ENCODE measurements at places on chromosomes 11 and 22.

DNA sequence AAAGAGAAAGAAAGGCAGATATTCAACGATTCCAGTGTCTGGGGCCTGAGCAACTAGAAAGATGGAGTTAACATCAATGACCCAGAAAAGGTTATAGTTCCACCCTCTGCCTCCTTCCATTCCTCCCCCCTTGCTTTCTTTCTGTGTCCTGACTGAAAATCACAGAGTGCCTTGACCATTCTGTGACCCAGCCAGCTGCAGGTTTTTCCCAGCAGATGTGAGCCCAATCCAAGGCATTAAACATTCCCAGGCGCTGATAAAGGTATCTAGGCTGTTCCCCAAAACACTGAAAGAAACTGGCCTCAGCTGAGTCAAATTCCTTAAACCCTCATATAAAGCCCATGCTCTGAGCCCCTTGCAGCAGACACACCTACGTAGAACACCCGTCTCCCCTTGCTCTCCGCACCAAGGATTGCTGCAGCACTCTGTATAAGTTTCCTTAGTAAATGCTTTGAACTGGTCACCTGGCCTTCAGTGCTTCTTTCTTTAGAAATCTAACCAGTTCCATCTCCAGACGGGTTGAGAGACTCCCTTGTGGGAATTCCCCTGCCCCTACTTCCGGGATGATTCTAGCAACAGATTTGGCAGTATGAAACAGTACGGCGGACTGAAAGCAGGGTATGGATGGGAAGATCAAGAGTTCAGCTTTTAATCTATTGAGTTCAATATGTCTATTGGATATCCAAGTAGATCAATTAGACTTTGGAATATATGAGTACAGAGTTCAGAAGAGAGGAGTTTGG lies 48.8 kb upstream of the ZC3H12C start:
- no peak for DNase-seq

- no peak for DNase-seq
These were observed 219.4 kb downstream of the CADM1 start for GRCh38 chr11:115284773-115285172.

DNA sequence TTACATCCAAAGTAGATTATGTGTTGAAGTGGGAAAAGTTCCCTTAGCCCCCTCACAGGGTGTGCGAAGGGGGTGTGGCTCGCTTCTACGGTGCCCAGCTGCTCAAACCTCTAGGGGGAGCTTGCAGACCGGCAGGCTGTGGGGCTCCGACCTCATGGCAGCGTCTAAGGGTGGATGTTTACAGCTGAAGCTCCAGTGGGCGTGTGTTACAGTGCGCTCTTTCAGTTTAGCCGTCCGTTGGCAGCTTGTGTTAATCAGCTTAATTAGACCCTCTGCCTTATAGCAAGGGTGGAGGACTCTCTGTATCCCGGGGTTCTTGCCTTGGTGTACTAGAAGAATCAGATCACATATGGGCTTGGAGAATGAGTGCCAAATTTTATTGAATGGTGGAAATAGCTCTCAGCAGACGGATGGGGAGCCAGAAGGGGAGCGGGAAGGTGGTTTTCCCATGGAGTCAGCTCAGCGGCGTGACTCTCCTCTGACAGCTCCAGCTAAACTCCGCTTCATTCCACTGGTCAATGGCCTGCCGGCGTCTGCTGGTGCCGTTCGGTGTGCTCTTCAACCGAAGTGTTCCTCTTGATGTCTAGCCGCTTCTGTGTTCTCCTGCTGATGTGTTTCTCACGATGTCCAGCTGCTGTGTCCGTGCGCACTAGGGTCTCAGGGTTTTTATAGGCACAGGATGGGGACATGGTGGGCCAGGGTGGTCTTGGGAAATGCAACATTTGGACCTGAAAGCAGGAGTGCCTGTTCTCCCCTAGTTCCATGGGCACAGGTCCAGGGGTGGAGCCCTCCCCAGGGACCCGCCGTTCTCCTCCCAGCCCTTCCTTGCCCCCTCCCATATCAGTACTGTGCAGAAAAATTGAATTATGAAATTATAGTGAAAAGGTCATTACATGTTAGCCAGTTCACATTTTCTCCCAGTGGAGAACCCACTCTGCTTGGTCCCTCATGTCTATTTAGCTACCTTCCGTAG lies 28.6 kb upstream of the OR10G7 start:
- DNase-seq = peak; percentile 63

DNA sequence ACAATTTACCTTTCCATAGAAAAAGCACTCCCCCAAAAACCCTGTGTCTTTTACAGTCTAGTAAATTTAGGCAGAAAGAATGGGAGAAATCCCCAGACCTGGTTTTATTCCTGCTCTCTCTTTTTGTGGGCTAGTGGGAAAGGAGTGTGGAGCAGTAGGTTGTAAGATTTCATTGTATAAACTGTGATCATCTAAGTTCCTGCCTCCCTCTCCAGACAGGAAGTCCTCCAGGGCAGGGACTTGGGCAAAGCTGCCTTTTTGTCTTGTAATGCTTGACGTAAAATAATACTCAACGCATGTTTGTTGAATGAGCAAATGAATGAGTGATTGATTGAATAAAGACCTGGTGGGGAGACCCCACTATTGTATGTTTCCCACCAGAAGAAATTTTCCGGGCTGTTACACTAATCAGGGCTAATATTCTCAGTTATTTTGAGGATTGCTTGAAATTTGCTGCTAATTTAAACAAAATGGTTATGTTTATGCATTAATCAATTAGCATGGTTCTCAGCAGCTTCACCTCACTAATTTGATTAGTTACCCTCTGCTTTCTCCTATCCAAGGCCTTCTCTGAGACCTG lies 36.3 kb downstream of the CSNK2A3 start:
- DNase-seq = no peak

- DNase-seq = no peak
These were observed 1.1 kb upstream of the BIRC2 start for GRCh38 chr11:102345904-102346303.

DNA sequence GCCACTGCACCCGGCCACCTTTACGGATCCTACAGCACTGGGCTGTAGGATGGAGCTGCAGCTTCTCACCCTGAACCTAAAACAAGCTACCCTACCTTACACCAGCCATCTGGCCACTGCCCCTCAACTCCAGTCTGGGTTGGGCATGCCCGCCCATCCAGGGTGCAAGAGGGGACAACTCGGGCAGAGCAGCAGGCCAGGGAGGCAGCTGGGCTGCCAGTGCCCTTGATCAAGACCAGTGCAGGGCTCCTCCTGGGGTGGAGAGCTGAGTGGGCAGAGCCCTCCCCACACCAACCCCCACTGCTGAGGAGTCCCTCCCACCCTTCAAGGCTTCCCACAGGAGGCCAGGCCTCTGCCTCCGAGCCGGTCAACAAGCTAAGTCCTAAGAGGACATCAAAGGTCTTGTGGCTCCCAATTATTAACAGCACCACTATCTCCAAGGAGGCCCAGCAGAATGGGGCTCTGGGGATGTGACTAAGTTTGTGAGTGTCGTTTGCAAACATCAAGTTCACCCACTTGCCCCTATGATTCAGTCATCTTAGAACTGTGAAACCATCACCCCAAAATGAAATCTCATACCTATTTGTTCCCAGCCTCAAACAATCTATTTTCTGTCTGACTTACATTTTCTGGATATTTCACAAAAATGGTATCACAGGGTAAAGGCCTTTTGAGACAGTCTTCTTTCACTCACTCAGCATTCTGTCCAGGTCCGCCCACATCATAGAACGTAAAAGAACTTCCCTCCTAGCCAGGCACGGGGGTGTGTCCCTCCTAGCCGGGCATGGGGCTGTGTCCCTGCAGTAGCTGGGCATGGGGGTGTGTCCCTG lies 11.0 kb downstream of the GATD1 start:
- no peak for DNase-seq

DNA sequence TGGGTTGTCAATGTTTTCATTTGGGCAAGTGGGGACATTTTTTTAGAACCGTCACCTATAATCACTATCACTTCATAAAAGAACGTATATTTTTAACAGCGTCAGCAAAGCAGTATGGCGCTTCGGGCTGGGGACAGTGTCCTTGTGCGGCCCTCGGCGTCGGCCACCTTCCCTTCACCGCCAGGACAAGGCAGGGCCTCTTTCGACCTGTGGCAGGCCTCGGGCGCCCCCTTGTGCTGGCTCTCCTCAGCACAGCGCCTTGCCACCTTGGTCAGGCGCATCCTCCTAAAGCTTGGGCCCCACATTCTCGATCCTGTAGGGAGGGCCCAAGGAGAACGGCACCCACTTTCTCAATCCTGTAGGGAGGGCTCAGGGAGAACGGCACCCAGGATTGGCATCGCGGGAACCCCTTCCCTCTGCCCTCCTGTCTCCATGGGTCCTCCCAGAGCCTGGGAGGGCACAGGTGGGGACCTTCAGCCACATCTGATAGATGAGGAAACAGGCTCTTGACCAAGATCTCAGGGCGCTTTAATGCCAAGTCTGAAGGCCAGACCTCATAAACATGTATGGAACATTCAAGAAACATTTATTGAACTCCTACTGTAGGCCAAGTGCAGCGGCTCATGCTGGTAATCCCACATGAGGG lies 11.5 kb upstream of the FADD start:
- peak; percentile 47 for DNase-seq

DNA sequence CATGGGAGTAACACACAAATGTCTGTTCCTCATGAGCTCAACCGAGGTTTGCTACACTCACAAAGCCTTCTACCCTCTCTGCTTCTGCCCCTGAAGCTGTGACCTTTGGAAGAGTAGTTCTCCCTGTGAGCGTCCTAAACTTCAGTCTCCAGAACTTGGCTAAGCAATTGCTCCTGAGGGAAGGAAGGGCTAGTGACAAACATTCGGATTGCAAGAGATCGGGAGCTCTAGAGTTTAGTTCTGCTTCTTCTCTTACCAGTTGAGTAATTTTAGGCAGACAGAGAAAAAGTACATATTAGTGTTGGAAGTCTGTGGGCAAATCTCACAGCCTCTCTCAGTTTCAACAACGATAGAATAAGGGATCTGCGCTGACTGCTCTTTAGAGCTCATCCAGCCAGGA lies 27.3 kb upstream of the ELF5 start:
- DNase-seq = no peak

- DNase-seq = no peak
These were observed 8.0 kb upstream of the CLCF1 start for GRCh38 chr11:67381244-67381972.

DNA sequence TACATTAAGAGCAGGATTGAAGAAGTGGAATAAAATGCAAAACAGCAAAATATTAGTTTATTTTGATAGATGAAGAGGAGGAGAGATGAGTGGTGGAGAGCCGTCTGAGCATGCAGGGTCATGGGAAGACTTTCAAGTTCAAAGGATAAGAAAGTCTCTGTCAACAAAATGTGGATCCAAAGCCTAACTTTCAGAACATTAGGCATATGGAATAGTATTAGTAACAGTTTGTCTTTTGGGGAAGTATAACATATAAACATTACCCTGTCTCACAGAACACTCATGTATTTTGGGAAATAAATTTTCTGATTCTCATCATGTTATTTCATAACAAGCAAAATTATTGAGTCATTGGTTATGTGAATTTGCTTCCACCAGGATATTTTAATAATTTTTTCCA lies 104.3 kb upstream of the CEP126 start:
- DNase-seq = no peak

- DNase-seq = no peak
These were observed 128.9 kb downstream of the CCDC34 start for GRCh38 chr11:27234043-27234668.

DNA sequence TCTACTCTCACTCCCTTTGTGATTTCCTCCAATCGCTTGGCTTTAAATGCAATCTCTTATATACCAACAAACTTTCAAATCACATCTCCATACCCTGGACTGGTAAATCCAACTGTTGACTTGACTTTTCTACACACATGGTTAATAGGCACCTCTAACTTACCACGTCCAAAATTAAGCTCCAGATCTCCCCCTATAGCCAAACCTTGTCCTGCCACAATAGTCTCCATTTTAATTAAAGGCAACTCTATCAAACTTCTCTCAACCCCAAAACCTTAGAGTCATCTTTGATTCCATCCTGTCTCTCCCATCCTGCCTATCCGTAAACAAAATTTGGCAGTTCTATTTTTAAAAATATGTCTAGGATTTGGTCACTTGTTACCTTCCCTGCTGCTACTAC lies 141.8 kb upstream of the DDI1 start:
- DNase-seq = no peak

DNA sequence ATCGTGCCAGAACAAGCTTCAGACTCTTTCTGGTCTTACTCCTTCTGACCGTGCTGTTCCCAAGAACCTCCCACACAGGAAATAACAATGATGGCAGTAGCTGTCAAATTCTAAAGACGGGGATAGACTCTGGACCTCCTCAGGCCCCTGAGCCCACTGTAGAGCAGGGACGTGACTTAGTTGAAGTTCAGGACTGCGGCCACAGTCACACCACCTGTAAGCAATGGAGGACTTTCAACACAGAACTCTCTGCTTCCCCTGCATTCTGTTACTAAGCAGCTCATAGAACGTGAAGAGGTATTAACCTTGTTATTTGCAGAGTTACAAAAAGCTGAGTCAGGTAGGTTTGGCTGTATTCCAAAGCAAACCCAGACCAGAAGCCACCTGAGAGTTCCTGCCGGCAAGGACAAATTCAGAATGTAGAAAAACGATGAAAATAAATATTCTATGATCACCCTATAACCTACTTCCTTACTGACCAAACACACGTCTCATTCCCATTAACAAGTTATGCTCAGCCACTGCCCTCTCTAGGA lies 12.7 kb downstream of the TMEM45B start:
- DNase-seq = no peak

- no peak for DNase-seq
These were observed 18.9 kb downstream of the COPB1 start for GRCh38 chr11:14480716-14481115.

- no peak for DNase-seq
These were observed 1.0 kb upstream of the MUC5AC start for GRCh38 chr11:1156506-1157340.

- no peak for DNase-seq
These were observed 199.6 kb upstream of the ZBED5 start for GRCh38 chr11:11057472-11057854.

DNA sequence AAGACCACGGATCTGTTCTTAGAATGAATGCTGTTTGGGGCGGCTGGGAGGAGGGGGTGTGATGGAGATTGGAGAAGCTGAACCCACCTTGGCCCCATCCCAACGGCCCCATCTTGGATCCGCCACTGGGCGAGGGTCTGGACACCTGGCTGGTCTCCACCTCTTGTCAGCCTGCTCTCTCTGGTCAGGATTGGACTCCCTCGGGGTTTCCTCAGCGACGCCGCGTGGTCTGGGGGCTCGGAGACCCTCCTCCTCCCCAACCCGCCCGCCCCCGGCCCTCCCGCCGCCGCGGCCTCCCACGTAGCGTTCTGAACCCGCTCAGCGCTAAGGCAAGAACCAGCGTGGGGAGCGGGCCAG lies 4.3 kb upstream of the FLI1 start:
- DNase-seq = no peak

GRCh38 chr22:42271191-42271813 lies 849 bp upstream of the TCF20 start:
- DNase-seq = no peak
